Stimulated activated CD4-positive, alpha-beta T cell treated with anti-CD3 and anti-CD28 coated beads, Interleukin-12 subunit alpha, Interleukin-12 subunit beta, amount 100 ng/mL, for 48 hours (primary cell): ENCODE measurements at places on chromosomes 2 and 18.

DNA sequence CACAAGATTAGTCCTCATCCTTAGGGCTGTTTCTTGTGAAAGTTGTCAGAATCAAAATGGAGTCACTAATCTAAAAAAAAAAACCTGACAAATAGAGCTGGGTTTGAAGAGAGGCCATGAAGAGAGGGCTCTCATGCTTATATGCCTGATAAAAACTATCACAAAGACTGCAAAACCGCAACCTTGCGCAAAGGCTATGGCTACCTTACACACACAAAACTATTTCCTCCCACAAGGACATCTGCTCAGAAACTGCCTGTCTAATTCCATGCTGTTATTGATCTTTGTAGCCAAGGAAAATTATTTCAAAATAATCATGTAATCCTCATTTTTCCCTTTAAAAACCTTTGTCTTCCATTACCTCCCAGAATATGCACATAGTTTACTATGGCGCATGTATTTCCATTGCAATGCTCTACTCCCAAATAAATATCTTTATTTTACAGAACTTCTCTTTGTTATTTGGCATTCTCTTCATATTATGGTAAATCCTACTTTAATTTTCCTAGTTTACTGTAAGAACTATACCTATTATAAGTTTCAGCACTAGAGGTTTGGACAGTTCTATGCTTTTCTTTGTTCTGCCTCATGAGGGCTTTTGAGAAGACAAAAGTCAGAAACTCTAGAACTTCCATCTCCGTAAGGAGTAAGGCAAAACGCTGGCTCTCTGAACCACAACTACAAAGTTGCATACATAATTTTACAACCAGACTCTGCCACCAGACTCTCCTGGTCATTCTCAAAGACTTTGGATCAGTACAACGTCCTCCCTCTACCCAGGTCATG lies 9.6 kb upstream of the DPYSL5 start:
- DNase-seq: no peak

- no peak for DNase-seq
Observed at GRCh38 chr2:69030800-69031428, 17.9 kb downstream of the ANTXR1 start.

- no peak for DNase-seq
Observed at GRCh38 chr2:33791625-33792024, 192.5 kb upstream of the FAM98A start.

- no peak for DNase-seq
Observed at GRCh38 chr2:204665207-204665606, 119.9 kb downstream of the PARD3B start.

- DNase-seq: no peak
Observed at GRCh38 chr2:137181370-137181769, 416.0 kb downstream of the THSD7B start.

DNA sequence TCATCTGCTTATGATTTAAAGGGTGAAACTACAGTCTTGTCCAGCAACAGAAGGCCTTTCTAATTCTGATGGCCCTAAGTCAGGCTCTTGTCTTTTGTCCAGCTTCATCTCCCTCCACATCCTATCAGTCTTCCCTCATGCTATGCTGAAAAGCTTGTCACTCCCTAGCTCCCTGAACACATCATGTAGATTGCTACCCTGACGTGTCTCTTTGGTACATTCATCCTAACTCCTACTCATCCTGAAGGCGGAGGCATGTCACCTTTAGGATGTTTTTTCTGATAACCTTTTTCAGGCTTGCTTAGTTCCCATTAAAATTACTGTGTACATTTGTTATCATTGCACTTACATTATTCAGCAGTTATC lies 78.4 kb upstream of the ARL5A start:
- DNase-seq: no peak

- DNase-seq: no peak
Observed at GRCh38 chr18:41009926-41010325, 945.1 kb upstream of the PIK3C3 start.

GRCh38 chr18:23458830-23459529 lies 5.9 kb downstream of the RIOK3 start:
- DNase-seq: no peak

GRCh38 chr2:197838579-197838978 lies 34.2 kb downstream of the PLCL1 start:
- no peak for DNase-seq

GRCh38 chr2:11017921-11018320 lies 106.2 kb downstream of the KCNF1 start:
- no peak for DNase-seq

DNA sequence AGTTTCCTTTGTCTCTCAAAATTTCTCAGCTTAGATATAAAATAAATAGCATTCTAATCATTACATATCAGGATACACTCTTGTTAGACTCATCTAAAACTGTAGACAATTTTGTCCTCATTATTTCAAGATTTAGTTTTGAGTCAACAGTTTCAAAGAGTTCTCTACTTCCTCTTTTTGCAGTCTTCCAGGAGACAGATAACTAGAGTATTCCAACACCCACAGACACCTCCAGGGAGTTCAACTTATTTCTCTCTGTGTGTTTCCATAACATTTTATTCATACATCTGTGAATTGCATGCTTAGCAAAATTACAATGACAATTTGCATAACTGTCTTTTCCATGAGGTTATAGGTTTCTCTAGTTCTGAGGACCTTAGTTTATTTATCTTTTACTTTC lies 166.6 kb upstream of the HNMT start:
- no peak for DNase-seq

DNA sequence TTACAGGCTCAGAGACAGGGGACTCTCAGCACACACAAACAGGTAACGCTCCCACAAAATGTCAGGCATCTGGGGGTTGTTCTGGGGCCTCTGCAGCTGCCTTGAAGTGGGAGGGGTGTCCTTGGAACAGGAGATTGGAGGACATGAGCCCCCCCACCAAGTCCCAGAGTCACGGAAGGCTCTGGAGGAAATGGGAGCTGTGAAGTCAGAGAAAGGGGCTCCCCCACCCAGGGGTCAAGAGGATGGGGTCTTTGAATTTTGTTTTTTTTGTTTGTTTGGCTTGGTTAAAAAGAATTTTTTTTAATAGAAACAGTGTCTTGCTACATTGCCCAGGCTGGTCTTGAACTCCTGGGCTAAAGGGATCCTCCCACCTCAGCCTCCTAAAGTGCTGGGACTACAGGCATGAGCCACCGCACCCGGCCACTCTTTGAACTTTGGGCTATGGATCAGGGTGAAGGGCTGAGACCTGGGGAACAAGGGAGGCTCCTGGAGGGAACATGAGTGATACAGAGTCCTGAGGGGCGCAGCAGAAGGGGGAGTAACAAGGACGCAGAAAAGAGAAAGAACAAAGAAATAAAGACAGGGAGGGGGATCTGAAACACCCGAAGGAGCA lies 46.8 kb downstream of the TNS1 start:
- no peak for DNase-seq

GRCh38 chr2:204611764-204612163 lies 66.5 kb downstream of the PARD3B start:
- DNase-seq: no peak

- DNase-seq: no peak
Observed at GRCh38 chr18:68478246-68478645, 236.7 kb downstream of the TMX3 start.

- no peak for DNase-seq
Observed at GRCh38 chr2:236393581-236393980, 129.4 kb upstream of the ASB18 start.

DNA sequence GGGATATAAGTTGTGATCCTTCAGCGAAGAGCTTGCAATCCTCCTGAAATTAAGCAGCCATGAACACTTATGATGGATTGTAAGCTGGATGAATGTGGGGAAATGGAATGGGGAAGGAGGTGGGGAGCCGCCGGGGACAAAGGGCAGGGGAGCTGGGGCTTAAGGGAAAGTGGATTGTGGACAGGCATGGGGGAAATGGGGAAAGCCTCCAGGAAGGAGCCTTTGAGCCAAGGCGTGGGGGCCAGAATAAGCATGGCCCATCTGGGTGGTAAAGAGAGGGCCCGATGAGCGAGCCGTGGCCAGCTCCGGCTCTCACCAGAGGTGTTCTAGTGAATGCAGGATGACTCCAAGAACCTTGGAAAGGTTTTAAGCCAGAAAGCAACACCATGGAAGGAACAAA lies 124.0 kb downstream of the SMAD7 start:
- no peak for DNase-seq

DNA sequence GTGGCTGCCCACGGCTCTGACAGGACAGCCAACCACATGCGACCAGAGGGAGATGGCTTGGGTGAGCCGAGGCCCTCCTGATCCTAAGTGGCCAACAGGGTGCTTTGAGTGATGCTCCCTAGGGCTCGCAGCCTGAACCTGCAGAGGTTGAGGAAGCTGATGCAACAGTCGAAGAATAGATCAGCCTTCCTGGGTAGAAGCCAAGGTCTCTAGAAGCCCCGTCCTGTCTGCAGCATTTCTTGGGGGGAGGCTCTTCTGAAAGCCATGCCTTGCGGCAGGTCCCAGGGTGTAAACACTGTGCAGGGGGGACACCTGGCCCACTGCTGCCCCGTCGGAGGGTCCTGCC lies 136.4 kb downstream of the HDAC4 start:
- no peak for DNase-seq
